ENCODE measurements at places on chromosomes 12 and 14.

DNA sequence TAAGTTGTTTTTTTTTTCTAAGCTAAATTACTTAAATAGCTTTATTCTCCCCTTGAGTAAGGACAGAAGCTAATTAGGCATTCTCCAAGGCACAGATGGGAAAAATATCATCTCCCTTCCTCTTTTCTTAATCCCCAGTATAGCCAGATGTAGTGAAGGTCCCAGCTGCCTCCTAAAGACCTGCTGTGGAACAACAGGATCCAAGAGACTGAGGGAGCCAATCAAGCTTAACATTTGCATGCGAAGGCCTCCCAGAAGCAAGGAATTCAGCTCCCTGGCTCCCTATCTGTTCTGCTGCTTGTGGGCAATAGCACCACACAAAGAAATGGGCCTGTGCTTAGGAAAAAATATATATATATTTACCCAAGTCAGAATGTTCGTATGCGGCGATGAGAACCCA is 255.2 kb downstream of the SYT1 start:
- no peak for DNase-seq

DNA sequence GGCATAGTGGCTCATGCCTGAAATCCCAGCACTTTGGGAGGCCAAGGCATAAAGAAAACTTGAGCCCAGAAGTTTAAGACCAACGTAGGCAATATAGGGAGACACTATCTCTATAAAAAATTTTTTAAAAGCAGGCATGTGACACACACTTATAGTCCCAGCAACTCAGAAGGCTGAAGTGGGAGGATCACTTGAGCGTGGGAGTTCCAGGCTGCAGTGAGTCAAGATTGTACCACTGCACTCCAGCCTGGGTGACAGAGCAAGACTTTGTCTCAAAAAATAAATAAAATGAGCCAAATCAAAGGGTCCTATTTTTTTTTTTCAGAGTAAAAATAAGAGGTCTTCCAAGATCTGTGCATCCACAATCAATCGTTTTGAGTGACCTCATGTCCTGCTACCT is 237.6 kb downstream of the SLC16A7 start:
- DNase-seq = no peak

DNA sequence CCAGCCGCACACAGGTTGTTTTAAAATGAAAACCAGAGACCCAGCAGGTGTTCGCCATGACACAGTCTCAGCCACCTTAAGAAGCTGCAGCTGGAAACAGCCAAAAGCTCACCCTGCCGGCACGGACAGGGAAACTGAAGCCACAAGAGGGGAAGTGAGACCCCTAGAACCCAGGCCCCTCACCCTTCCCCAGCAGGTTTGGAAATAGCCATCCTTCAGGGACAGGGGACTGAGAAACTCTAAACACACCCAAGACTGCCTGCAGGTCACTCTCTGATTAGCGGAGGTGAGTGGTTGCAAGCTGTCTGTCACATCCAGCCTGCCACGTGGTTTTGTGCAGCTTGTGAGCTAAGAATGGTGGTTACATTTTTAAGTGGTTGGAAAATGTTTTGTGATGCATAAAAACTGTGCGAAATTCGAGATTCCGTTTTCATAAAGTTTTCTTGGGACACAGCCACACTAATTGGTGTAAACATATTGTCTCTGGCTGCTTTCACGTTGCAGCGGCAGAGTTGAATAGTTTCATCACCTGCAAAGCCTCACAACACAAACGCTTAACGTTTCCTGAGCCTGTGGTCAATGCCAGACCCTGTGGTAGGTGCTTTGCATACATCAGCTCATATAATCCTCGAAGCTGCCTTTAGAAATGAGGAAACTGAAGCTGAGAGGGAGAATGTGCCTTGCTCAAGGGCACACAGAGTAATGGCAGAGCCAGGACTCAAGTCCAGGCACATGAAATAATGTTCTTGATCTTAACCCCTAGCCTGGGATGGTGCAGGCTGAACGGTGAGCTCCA is 1.7 kb upstream of the SELPLG start:
- no peak for DNase-seq

DNA sequence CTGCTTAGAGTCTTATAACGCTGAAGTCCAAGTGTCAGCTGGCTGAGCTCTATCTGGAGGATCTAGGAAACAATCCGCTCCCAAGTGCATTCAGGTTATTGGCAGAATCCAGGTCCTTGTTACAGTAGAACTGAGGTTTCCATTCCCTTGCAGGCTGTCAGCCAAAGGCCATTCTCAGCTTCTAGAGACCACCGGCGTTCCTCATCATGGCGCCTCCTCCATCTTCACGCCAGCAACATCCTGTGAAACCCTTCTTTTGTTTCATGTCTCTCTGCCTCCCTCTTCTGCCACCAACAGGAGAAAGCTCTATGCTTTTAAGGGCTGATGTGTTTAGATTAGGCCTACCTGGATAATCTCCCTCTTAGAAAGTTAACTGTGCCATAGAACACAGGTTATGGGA is 133.0 kb upstream of the RASSF8 start:
- no peak for DNase-seq

- peak; percentile 3 for DNase-seq
These were observed 1.2 kb downstream of the PRMT8 start for GRCh38 chr12:3491938-3492792.

GRCh38 chr12:104538056-104538455 is 81.3 kb downstream of the CHST11 start:
- no peak for DNase-seq

DNA sequence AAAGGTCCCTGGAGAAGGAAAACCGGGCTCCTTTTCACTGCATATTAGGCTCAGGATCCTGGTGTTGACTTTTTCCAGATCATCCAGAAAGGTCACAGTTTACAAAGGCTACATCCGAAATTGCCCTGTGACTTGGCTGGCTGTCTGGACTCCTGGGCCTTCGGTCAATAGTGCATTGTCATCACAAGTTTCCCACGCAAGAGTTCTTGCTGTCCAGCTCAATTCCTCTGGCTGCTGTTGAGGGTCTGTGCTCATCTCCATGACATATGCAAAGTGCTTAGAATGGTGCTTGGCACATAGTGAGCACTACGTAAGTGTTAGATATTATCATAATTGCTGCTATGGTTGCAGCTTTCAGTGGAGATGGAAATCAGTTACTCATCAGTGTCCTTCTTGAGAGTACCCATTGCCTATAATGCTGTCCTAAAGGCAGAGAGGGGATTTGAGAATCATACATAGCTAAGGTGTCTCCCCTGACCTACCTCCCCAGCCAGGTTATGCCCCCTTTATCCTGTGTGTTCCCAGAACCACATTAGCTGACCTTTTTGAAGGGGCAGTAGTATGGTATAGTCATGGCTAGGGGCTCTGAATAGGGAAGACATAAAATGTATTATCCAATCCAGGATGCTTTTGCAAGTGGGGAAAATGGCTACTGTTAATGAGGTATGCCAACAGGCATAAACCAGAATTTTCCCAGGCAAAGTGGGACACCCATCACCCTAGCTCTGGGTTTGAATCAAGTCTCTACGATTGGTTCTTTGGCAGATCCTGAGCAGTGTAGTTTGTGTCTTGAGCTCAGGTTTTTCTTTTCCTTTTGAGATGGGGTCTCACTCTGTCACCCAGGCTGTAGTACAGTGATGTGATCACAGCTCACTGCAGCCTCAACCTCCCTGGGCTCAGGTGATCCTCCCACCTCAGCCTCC is 132.0 kb upstream of the CCND2 start:
- DNase-seq = no peak

DNA sequence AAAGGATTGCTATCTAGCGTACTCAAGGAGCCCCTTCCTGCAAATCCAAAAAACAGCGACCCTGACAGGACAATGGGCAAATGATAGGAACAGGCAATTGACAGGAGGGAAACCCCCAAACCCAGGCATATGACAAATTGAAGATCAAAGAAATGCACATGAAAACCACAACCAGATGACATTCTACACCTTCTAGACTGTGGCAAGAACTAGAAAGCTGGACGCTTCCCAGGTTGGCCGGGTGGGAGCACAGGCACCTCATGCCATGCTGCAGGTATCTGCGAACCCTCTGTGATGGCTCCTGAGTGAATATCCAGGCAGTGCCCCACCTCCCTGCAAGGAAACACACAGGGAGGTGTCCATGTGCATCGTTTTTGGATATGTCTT is 37.1 kb downstream of the CMKLR1 start:
- no peak for DNase-seq

- DNase-seq = no peak
These were observed 39.6 kb downstream of the BRMS1L start for GRCh38 chr14:35865611-35866324.

GRCh38 chr14:53389202-53389601 is 236.1 kb upstream of the DDHD1 start:
- no peak for DNase-seq

- DNase-seq = no peak
These were observed 49.1 kb upstream of the RNU6-8 start for GRCh38 chr14:32252030-32252670.

GRCh38 chr14:58663494-58664111 is 25.8 kb downstream of the DACT1 start:
- DNase-seq = no peak

- DNase-seq = no peak
These were observed 581 bp downstream of the CD69 start for GRCh38 chr12:9760120-9760519.

DNA sequence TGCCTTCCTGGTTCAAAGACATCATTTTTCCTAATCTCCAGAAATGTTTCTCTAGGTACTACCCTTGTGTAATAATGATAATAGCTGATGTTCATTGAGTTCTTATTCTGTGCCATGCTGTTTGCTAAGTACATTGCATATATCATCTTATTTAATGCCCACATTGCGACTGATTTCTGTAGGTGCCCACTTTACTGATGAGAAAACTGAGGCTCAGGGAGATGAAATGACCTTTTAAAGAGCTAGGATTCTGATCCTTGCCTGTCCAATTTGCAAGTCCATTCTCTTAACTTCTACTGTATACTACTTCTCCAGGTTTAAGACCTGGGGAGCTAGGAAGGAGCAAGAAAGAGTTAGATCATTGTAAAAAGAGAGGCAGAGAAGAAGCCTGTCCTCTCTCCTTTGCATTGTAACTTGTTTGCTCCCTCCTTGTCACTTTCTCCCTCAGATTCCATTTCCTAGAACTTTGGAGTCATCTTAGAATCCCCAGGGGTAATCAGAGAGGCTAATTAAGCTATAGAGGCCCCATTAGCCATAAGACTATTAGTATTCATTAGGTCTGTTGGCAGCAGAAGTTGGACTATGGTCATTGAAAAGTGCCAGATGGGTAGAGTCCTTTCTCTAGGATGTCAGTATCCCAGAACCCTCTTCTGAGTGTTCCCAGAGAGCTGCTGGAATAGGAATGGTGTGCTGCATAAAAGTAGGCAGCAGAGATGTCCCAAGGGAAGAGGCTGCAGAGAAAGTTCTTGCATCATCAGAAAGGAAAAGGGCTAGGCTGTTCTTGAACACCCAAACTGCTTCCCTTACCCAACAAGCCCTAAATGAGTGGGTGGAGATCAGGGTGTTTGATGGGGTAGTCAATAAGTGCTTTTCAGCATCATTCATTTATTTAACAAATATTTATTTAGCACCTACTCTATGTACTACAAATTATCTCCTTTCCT is 3.1 kb downstream of the DGKA start:
- no peak for DNase-seq

DNA sequence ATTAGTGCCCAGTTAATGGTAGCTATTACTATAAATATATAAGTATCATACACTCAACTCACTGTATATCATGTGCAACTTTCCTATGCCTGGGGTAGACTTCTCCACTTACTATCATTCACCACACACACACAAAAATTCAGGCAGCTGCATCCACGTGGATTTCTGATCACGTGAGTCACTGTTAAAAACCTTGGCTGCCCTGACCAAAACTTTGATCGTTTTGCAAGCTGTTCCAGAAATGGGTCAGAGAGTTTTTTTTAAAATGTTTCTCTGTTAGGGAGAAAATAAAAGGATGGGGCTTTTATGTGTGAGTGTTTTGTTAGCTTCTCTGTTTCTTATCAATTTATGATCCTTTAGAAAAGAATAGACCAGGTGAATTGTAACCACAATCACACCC is 198.2 kb upstream of the CNOT2 start:
- no peak for DNase-seq

GRCh38 chr14:93535537-93535936 is 104.8 kb downstream of the UNC79 start:
- no peak for DNase-seq

DNA sequence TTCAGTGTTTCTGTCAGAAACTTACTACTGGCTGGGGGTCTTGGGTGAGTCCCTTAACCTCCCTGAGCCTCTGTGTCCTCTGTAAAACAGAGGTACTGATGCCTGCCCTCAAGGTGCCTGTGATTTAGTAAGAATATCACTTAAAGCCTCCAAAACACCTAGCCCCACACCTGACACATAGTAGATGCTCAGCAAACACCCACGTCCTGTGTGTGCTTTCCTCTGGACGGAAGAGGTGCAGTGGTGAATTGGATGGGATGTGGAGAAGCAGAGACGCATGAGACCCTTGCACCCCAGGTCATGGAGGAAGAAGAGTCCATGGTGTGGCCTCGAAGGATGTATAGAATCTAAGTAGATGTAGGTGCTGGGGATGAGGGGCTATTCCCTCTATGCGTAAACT is 110.6 kb downstream of the LGMN start:
- no peak for DNase-seq

DNA sequence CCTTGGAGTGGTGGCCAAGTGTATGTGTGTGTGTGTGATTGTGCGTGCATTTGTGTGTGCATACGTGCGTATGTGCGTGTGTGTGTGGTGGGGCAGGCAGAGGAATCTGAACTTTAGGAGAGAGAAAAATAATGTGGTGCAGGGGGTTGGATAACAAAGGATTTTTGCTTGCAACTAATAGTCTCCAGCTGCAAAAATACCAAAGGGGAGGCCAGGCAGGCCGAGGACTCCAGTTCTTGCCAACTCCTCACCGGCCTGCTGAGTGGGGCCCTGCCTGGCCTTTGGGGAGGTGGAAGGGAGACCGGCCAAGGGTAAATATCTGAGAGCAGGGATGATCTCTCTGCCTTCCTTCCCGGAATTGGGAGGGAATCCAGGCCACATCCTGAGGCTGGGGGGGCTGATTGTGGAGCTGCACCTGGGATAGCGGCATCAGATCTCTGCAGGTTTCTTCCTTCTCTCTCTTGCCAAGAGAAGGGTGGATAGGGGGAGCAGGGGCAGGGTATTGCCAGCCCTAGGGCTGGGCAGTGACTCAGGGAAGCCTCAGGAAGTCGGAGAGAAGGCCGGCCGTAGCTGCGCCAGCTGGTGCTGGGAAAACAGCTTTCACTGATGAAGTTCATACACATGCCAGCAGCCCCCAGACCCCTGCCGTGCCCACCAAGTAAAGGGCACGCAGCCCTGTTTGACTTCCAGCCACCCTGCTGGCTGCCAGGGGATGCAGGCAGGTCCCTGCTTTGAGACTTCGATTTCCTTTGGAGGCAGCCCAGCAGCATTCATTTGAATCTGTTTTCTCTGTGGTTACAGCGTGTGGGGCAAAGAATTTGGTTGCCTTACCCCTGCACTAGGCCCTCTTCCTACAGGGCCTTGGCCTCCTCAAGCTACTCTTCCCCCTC is 4.6 kb upstream of the LRP1-AS start:
- DNase-seq = no peak

- DNase-seq = no peak
These were observed 42.1 kb upstream of the TBX5 start for GRCh38 chr12:114447799-114448617.

- no peak for DNase-seq
These were observed 445 bp downstream of the CERS5 start for GRCh38 chr12:50166799-50167048.
